ENCODE measurements at places on chromosomes 2 and 18. TPM values are rescaled to one million over a fixed set of nuclear protein-coding genes. Genes with fewer than 3 reads are reported as not detected.

DNA sequence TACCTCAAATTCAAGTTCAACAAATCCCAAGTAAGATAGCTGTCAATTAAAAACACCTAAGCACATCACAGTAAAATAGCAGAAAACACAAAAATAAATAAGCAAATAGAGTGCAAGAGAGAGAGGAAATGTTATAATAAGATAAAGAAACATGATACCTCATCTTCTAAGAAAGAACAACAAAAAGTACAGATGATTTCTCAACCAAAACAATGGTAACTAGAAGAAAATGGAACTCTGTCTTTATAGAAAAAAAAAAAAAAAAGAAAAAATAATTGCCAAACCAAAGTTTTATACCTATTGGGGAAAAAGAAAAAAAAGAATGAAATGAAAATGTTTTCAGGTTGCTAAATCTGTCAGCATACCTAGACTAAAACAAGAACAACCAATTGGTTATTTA is 1253.5 kb upstream of the CDH2 start:
- no peak for DNase-seq

GRCh38 chr2:8154936-8155335 is 526.9 kb upstream of the ID2 start:
- no peak for DNase-seq

DNA sequence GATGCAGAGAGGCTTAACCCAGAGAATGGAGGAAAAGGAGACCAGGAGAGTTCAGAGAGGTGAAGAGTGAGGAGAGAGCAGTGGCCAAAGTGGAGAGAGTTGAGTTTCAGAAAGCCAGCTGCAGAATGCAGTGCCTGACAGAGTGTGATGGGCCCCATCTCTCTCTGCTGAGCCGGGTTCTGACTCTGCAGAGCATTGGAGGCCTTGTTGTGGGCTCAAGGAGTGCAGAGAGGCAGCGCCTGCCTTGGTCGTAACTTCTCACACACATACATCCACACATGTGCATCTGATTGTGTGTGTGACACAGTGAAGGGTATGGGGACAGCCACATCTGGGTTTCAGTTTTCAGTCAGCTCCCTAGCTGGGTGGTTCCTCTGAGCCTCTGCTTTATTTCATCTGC is 58.8 kb downstream of the AGAP1 start:
- no peak for DNase-seq

- peak; percentile 52 for DNase-seq
Observed at GRCh38 chr2:203909261-203909967, 27.1 kb upstream of the ICOS start.

DNA sequence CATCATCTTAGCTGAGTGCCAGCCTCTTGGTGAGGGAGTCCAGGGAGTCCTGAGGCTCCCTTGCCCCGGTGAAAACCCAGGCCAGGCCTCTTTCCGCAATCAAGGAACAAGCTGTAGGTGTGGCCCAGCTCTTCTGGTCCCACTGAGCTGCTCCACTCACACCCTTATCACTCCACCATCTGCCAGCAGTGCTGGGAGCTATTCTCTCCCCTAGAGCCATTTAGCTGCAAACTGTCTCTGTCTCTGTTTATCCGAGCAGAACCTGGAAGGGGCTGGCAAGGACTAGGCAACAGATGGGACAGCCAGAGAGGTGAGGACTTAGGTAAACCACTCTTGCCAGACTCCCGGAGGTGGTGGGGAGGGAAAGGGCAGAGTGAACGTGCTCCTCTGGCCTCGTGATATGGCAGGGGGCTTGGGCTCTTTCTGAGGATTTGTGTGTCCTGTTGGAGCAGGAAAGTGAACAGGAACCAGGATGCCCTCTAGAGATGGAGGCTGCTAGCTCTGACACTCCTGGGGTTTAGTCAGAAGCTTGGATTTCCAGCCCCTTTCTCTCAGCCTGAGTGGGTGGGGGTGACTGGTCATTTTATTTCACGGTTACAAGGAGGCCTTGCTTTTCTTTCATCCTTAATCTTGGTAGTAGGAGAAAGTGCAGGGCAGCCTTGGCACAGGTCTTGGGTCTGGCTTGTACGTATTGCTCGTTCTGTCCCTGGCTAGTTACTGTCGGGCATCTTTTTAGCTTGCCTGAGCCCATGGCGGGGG is 19.6 kb downstream of the B3GNT2 start:
- no peak for DNase-seq

DNA sequence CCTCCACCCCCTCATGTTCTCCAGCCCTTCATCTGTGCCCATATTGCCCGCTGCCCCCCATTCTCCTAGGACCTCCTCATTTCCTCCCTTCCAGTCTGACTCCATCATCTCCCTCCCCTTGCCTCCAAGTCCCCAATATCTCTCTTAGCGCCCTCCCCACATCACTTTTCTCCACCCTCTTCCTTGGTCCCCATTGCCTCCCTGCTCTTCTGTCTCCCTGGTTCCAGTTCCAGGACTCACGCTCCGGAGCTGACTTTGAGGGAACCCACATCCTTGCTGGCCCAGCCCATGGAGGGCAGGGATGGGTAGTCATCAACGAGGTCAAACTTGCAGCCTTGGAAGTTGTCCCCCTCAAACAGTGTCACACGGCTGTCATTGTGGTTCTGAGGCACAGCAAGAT is 2.6 kb downstream of the CRYBA2 start:
- DNase-seq = no peak

- DNase-seq = no peak
Observed at GRCh38 chr18:57587098-57587661, 678 bp upstream of the FECH start.

- no peak for DNase-seq
Observed at GRCh38 chr2:237630216-237631000, 3.0 kb downstream of the LRRFIP1 start.

Gene LINC00305
- not detected for total RNA-seq

Gene FKBP7
- 0.03 TPM for total RNA-seq
